ENCODE measurements at places on chromosomes 7 and 10.

GRCh38 chr7:91668217-91668616 is 212.3 kb downstream of the MTERF1 start:
- H3K27me3 ChIP-seq = no peaks in the 10 kb centered on the region
- no peak overlapping the region for H3K27ac ChIP-seq
- no peak for DNase-seq
- no peak overlapping the region for H3K4me3 ChIP-seq
- H3K4me1 ChIP-seq = no peaks in the 10 kb centered on the region

- DNase-seq = peak; percentile 20
- no peak overlapping the region for H3K4me3 ChIP-seq
- H3K4me1 ChIP-seq = no peaks in the 10 kb centered on the region
Observed at GRCh38 chr10:4141471-4141870, 356.5 kb upstream of the KLF6 start.

GRCh38 chr7:37052705-37053104 is 328.4 kb upstream of the AOAH start:
- H3K27me3 ChIP-seq = no peaks in the 10 kb centered on the region
- no peak overlapping the region for H3K4me3 ChIP-seq
- H3K4me1 ChIP-seq = peaks cover 11% of the 10 kb centered on the region

- no peak for DNase-seq
- H3K4me3 ChIP-seq = no peak overlapping the region
Observed at GRCh38 chr7:155788616-155789000, 23.7 kb downstream of the SHH start.
